ENCODE measurements at places on chromosomes 12 and 14.

DNA sequence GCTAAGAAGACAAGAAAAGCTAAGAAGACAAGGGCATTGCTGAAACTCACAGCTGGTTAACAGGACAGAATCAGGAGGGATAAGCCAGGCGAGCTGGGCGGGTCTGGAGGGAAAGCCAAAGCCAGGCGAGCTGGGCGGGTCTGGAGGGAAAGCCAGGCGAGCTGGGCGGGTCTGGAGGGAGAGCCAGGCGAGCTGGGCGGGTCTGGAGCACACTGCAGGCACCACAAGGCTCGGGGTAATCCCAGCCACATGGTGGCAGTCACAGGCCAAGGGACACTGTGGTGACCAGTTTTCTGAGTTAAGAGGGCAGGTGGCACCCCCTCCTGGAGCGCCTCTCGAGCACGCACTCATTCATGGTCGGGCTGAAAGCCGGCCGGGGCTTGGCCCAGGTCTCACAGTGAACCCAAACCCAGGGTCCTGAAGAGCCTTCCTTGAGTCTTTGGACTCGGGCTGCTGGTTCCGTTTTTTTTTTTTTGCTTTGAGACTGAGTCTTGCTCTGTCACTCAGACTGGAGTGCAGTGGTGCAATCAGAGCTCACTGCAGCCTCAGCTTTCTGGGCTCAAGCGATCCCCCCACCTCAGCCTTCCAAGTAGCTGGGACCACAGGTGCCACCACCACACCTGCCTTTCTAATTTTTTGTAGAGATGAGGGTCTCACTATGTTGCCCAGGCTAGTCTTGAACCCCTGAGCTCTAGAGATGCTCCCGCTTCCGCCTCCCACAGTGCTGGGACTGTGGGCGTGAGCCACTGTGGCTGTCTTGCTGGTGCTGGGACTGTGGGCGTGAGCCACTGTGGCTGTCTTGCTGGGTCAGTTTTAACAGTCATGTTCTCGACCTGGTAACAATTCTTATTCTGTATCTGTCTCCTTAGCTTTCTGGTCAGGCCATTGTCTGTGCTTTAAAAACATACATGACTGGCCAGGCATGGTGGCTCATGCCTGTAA lies 40.2 kb downstream of the HSP90AA1 start:
- peak; percentile 73 for DNase-seq

DNA sequence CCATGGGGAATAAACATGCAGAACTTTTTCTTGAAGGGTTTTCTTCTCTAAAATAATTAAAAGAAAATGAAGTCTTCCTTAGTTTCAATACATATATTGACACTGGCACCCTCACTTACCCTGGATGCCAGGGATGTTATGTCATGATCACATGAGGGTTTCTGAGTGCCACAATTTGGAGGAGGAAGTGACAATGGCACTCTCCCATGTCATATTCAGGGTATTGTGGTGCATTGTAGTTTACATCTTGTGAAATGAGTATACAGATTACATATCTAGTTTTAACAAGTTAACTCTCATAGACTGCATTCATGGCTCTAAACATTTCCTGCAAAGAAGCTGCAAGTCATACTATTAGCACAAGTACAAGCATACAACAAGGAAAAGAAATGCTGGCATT lies 37.7 kb downstream of the CCDC177 start:
- DNase-seq, result no peak

GRCh38 chr14:104794993-104795780 lies at the start of gene AKT1:
Gene AKT1 (minus strand): TSS chr14:104795748. CDS start chr14:104792643, 3,105 bp downstream.
- DNase-seq, result peak; percentile 69

- DNase-seq, result no peak
These were observed 180.5 kb downstream of the CAND1 start for GRCh38 chr12:67449591-67450052.

DNA sequence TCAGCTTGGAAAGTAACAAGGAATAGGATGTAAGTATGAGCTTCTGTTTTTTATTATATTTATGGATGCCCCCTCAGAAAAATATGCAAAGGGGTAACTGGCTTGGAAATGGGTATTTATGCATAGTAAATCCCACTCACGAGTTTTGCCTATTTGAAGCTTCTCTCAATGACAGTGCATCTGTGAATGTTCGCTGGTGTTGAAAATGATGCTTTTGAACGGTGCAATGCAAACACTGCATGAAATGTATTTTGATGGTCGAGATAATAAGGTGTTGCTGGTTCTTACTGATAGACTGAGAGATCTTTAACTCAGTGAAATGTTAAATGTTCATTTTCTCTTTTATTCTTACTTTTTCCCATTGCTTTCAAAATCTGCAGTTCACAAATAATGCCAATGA lies 36.0 kb upstream of the PSEN1 start:
- DNase-seq, result no peak

- DNase-seq, result no peak
These were observed 48.0 kb downstream of the DRAM1 start for GRCh38 chr12:101925361-101925760.

GRCh38 chr12:20704860-20705259 lies 9.7 kb downstream of the SLCO1C1 start:
- no peak for DNase-seq

DNA sequence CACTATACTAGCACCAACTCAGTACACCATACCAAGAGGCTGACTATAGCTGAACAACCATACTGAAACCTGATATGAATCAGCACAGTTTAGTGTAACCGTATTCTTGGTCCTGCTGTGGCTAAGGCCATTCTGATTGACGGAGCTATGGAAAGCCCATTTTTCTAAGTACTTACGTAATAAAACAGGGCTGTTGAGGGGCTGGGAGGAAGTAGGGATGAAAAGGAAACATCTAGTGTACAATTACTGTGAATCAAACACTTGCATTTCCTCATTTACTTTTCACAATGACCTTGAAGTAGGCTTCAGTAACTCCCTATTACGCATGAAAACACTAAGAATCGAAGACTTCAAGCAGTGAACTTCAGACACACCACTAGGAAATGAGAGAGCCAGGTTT lies 198.2 kb downstream of the BTG1 start:
- DNase-seq, result no peak

- DNase-seq, result no peak
These were observed 131.6 kb downstream of the ADGRD1 start for GRCh38 chr12:131085125-131085815.

DNA sequence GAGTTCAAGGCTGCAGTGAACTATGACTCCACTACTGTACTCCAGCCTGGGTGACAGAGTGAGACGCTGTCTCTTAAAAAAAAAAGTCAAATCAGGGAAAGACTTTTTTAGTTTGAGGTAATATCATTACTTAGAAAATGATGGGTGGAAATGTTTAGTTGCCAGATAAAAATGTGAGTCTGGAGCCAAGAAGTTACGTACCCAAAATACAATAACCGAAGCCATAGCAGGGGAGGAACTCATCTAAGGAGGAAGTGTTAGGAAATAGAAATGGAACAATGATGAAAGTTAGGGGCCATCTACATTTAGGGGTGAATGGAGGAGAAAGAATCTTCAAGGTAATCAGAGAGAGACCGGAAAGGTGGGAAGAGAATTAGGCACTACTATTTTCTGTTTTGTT lies 98.8 kb downstream of the DACT1 start:
- DNase-seq, result no peak

GRCh38 chr14:40010961-40011360 lies 578.7 kb upstream of the FBXO33 start:
- no peak for DNase-seq

GRCh38 chr14:50065583-50065982 lies 50.8 kb downstream of the VCPKMT start:
- DNase-seq, result no peak

GRCh38 chr12:107122452-107122958 lies 29.2 kb upstream of the CRY1 start:
- no peak for DNase-seq

DNA sequence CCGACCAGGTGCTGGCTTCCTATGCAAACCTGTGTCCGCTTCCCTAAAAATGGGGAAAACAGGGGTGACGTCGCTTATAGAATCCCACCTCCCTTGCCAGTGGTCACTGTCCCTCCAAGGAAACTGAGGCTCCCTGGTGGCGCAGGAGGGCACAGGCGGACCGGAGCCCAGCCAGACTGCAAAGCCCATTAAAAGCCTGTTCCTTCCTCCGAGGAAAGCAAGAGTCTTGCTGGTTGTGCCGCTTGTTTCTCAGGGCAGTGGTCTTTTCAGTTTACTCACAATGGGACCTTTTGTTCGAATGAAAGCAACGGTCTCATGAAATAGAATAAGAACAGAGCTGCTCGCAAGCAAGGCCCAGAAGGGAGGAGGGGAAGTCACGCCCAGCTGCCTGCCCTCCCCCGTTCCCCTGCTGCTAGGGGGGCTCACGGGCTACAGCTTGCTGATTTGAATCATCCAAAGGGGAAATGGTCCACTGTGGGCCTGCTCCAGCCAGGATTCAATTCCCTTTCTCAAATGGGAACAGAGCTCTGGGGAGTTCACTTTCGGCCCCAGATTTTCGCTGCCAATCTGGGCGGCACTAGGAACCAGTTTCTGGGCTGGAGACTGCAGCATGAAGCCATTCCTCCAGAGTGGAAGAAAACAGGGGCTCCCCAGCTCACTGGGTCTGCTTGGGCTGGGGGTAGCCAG lies 4.6 kb upstream of the SELPLG start:
- DNase-seq, result no peak

DNA sequence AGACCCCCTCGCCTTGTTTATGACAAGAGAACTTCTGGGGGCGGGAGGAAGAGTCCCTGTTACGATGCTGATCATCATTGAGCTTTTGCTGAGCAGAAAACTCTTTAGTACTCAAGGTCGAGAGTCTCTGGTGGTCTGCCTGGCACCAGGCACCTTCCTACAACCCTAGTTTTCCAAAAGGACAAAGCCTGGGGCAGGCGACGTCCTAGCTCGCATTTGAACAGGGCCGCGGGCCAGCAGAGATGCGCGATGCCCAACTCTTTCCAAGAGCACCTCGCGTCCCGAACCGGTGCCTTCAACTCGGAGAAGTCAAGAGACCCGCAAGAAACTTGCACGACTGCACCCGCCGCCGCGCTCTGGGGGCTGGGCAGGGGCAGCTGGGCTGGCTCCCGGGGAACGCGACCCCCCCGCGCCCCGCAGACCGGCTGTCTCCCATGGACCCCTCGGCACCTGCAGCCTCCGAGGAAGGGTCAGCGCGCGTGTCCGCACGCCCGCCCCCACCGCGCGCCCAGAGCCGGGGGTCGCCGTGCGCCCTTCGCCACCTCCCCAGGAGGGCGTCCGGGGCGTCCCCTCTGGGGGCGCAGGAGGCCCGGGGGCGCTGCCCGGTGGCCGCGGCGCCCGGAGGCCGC lies 377 bp upstream of the BCL7A start:
- no peak for DNase-seq

GRCh38 chr12:116043659-116044535 lies 233.6 kb downstream of the MED13L start:
- no peak for DNase-seq

DNA sequence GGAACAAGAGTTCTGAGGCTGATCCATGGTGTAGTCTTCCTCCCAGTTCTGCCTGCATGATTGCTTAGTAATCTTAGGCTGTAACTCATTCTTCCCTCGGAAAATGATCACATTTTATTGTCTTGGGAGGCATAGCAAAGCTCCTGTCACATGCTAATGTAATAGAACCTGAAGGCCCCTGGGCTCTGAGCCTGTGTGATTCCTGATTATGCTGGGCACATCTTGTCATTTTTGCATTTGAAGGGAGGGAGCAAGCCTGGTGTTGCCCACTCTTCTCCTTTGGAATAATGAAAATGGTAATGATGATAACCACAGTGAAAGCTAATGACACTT lies 215.4 kb downstream of the MSRB3 start:
- DNase-seq, result no peak

DNA sequence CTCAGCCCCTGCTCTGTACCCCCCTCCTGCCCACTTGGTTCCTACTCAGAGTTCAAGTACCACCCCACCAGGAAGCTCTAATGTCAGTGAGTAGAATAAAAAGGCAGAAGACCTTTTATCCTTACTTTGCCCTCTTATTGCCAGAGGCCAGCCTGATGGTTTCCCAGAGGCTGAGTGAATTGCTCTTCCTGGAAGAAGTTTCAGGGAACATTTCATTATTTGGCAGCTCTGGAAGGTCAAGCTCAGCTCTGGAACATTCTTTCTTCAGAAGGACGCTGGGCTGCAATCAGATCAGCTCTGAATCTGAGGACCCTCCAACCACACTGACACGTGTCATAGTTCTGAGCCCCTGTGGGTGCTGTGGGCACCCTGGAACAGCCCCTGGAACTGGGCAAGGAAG lies 188.9 kb downstream of the ETV6 start:
- no peak for DNase-seq

- no peak for DNase-seq
These were observed 3.5 kb downstream of the SERPINA5 start for GRCh38 chr14:94584591-94585280.

GRCh38 chr14:68401855-68402254 lies 391.0 kb downstream of the ZFP36L1 start:
- DNase-seq, result no peak

DNA sequence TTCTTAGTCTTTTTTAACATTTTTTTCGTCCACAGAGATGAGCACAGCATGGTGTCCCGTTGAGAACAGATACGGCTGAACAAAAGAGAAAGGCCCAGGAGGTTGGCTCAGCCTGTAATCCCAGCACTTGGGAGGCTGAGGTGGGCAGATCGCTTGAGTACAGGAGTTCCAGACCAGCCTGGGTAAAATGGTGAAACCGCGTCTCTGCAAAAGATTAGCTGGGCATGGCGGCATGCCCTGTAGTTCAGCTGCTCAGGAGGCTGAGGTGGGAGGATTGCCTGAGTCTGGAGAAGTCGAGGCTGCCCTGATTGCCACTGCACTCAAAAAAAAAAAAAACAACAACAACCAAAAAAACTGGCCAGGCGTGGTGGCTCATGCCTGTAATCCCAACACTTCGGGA lies 5.9 kb upstream of the EP400 start:
- DNase-seq, result no peak

DNA sequence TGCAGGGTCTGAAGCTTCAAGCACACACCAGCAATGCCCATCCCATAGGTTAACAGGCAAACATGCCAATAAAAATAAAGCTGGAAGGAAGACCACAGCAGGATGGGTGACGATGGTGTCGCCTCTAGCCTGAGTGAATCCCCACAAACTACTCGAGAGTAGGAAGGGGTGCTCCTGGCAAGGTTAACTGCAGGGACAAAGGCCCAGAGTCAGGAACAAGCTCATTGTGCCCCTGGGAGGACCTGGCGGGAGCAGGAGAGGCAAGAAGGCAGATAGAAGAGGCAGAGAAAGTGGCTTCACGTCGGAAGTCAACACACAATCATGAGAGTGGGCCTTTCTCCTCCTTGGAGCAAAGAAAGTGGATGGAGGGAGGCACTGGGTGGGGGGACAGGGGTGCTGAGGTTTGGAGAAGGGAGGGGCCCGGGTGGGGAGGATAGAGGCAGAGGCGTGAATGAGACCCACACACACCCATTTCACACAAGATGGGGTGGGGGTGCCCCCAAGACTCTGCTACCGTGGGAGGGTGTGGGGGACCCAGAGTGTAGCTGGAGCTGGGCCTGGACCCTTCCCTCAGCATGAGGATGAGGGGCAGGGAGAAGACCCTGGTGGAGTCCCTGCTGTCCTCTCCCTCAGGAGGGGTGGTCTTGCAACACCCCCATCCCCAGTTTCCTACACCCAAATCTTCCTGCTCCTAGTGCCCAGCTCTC lies 43.1 kb downstream of the DIO3 start:
- no peak for DNase-seq

- DNase-seq, result no peak
These were observed 14.9 kb downstream of the A2ML1 start for GRCh38 chr12:8837291-8837690.
